D721Med (cell line): ENCODE measurements at places on chromosomes 2 and 18.
A peak's percentile ranks its signal among the peaks of the same experiment; 100 is the strongest.

- DNase-seq = no peak
Measured at GRCh38 chr2:28615706-28616105, 119.8 kb downstream of the PLB1 start.

GRCh38 chr2:120812866-120813265 lies 77.2 kb downstream of the GLI2 start:
- no peak for DNase-seq

DNA sequence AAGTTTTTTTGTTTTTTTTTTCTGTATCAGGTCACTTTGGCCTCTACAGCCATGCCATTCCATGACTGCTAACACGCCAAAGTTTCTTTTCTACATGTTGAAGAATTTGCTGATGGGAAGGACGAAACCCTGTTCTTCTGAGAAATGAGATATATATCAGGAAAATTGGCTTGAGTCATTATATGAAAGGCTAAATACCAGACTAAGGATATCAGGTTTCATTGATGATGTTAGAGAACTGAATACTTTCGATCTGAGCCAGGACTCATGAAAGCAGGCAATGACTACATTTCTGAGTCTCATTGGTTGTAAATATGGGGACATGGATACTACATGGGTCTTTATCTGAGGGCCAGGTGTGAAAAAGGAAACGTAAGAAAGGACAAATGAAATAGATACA lies 181.4 kb downstream of the OSR1 start:
- DNase-seq = no peak

DNA sequence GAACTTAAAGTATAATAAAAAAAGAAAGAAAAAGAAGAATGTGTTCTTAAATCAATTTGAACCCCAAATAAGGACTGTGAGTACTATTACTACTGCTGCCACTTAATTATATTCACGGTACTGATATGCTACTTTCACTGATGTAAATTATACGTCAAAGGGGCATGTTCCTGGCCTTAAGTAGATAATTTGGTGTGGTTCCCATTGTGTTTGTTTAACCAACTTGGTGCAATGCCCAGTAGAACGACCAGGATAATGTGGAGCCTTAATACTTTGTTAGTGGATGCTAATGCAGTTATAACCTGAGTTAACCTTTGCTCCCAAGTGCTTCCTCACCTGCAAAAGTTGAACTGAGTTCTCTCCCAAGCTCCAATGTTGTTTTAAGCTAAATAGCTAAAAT lies 142.0 kb downstream of the NR4A2 start:
- DNase-seq = no peak

DNA sequence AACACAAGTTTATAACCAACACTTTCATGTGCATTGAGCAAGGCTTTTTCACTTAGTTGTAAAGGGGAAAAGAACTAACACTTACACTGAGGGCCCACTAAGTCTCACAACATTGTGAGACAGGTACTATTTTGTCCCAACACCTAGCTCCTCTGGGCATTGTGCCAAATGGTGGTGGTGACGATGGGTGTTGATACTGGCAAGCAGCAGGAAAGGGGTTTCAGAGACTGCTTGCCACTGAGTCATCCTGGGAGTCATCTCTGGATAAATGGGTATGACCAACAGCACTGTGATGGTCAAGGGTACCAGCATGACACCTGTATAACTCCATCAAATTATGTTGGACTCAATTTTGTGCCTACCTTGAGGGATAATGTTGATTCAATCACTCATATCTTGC lies 138.8 kb upstream of the ITGA6 start:
- no peak for DNase-seq

DNA sequence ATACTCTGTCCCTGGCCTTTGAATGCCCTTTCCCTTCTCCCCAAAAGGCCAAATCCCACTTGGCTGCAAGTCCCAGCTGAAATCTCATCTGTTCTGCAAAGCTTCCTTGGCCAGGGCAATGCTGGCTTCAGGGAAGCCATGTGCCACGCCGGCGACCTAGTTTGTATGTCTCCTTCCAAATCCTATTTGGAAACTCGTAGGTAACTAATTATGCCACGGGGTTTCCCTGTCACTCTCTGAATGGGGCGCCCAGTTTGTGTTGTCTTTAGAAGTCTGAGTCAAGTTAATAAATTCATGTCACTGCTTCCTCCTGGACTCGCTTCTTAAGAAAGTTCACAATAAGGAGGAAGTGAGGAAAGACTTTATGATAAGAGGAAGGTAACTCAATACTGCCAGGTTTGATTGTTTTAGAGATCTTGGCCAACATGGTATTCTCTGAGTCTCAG lies 19.1 kb downstream of the FHL2 start:
- DNase-seq = no peak

- DNase-seq = no peak
Measured at GRCh38 chr2:180694445-180695421, 285.7 kb upstream of the UBE2E3 start.

DNA sequence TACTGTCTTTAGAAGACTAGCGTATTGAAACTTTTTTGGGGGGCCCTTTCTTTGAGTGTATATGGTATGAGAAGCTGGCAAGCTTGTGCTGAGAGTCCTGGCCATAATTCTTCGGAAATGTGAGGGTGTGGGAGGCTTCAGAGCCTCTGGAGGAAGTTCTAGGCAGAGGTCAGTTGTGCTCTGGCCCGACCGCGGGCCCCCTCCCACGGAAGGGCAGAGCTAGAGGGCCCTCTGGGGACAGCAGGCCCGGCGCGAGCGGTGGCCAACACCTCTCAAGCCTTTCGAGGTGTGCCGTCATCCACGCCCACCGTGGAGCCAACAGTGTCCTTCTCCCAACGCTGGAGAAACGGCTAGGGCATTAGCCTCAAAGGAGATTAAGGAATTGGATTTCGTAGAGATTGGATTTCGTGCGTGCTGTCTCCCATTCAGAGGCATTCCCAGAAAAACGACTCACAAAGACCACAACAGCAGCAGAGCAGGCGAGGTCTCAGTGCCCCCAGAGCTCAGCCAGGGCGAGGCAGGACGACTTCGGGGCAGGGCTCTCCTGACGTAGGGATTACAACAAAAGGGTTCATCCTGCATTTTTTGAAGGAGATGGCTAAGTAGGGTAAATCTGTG lies 2.2 kb upstream of the MTCL1 start:
- peak; percentile 80 for DNase-seq

GRCh38 chr2:40488101-40488601 lies 36.3 kb upstream of the SLC8A1 start:
- no peak for DNase-seq

- DNase-seq = no peak
Measured at GRCh38 chr18:24373328-24373727, 24.3 kb downstream of the OSBPL1A start.

DNA sequence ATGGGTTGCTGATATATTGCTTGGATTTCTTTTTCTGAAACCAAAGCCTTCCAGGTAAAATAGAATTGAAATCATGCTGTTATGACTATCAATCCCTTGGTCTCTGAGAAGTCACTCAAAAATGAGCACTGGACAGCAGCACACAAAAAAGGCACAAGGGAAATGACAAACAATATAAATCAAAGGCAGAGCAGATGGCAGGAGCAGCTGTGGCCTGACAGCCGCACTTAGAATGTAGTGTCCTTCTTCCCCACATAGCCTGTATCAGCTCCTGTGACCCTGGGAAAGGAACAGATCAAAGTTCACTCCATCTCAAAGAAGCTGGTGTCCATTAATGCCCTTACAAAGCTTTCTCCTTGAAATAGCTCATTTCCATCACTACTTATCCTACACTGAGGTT lies 326.7 kb downstream of the SUCLG1 start:
- no peak for DNase-seq

- no peak for DNase-seq
Measured at GRCh38 chr2:121187982-121188411, 97.0 kb downstream of the TFCP2L1 start.

DNA sequence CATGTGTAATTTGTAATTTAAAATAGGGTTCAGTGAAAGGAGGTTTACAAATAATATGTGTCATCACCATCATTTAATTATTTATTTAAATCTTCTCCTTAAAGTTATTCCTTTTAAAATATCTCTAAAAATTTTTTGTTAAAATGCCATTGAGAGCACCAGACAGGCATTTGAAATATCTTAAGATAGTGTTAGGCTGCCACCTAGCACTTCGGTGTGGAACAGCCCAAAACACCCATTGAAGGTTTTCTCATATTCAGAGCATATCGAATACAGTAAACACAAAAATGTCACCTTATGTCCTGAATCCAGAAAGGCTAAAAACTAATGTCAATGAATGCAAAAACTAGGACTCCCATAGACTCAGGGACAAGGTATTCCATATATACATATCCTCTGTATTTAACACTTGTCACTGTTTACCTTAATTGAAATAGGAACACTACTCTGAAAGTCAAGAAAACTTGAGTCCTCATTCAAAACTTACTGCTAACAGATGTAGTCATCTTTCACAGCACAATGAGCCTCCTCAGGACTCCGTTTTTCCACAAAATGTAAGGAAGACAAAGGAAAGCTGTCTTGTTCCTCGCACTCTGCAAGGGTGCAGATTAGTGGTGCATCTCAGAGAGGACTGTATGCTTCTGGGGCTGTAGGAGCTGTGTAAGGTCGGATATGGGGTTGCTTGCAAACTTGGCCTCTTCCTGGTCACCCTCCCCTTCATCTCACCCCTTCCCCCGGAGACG lies 329.5 kb downstream of the PAX3 start:
- peak; percentile 16 for DNase-seq

DNA sequence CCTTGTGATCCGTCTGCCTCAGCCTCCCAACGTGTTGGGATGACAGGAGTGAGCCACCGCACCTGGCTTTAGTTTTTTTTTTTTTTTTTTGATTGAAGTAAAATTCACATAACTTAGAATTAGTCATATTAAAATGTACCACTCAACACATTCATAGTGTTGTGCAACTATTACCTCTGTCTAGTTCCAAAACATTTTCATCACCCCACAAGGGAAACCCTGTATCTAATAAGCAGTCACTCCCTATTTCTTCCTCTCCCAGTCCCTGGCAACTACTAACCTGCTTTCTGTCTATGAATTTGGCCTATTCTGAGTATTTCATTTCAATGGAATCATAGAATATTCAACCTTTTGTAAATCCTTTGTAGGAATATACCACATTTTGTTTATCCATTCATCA lies 123.9 kb upstream of the FAM117B start:
- no peak for DNase-seq

GRCh38 chr2:70709275-70710037 lies 58.5 kb downstream of the ADD2 start:
- no peak for DNase-seq
